ENCODE measurements at places on chromosomes 2 and 18.

DNA sequence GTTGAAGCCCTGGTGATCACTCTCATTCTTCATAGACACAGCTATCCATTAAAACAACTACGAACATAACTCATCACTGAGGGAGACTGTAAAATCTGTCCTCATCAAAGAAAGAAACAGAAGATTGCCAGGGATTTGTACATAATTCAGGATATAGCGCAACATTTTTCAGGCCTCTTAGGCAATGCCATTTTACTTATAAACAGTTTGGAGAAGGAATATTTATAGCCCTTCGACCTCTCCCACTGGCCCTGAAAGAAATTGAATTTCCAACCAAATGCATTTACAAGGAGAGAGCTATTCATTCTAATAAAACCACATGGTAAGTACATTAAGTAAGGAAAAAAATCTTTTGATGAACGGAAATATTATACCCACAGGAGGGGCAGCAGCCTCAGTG, 295.0 kb downstream of the RAD51AP2 start:
- DNase-seq, result no peak

- DNase-seq, result no peak
These were observed 78.6 kb upstream of the ACSL3 start for GRCh38 chr2:222782201-222782730.

GRCh38 chr2:46861916-46862315, 53.7 kb downstream of the MCFD2 start:
- no peak for DNase-seq

DNA sequence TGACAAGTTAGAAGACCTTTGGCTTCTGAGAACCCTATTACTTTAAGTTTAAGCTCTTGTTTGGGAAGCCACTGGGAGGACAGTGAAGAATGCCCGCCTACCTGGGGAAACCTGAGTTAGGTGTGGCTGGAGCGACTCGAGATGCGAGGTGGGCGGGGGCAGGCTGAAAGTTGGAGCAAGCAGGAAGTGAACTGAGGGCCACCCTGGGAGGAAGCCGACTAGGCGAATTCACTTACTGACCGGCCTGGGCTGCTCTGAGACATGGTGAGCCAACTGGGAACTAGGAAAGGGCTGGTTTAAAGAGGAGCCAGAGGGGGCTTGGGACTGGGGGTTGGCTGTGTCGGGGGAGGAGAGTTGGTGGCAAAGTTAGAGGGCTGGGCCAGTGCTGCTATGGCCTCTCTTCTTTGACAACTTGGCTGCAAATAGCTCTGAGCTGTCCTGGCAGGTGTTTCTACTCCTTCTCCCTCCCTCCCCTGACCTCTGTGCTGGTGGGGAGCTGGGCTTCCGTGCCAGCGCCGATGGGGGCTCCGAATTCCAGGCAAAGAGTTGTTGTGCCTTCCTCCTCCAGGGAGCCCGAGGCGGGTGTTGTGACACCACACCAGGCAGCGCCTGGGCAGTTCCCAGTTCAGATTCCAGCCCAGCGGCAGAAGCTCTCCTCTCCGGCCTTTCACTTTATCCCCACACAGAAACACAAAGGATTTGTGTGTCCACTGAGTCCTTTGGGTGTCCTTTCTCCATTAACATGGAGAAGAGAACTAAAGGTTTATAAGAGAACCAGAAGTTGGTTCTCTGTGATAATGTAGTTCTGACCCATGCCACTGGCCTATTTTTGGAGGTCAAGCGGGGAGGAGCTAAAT, at the start of gene VAMP8:
VAMP8 (plus strand) TSS at position 201 of the 857 bp plus-strand sequence; CDS start at position 262, 61 bp downstream.
- peak; percentile 74 for DNase-seq

- DNase-seq, result no peak
These were observed 99.3 kb downstream of the ROCK1 start for GRCh38 chr18:21012308-21012707.

DNA sequence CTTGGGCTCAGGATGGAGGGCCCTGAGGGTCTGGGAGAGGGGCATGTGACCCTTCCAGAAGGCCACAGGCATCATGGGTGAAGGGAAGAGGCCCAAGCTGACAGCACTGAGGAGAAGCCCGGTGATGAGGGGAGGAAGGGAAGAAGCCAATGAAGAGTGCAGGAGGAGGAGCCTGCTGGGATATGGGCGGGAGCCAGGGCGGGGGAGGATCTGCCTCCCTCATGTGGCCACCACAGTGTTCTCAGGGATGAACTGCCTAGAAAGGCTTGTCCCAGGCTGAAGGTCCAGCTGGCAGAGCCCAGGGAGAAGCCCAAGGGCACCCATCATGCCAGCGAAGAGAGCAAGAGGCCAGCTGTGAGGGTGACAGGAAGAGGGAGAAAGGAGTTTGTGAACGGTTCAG, 24.6 kb upstream of the PLB1 start:
- DNase-seq, result no peak

DNA sequence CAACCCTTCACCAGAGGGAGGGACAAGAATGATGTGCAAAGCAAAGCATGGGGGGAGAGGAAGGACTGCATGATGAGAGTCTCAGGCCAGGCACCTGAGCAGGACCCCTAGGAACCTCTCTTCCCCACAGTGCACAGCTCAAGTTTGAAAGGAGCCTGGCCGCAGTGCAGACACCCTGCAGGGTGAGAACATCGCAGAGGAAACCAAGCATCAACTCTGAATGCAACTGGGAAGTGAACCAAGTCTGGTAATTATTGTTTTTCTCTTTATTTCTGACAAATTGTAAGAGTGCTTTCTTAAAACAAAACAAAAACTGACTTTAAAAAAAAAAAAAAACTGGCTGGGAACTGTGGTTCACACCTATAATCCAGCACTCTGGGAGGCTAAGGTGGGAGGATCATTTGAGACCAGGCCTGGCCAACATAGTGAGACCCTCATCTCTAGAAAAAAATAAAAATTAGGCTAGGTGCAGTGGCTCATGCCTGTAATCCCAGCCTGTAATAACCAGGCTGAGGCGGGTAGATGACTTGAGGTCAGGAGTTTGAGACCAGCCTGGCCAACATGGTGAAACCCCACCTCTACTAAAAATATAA, 15.3 kb downstream of the NPC1 start:
- DNase-seq, result no peak

GRCh38 chr2:170739048-170739447, 23.9 kb downstream of the SP5 start:
- DNase-seq, result no peak

- DNase-seq, result peak; percentile 62
These were observed 171.2 kb downstream of the TMEM247 start for GRCh38 chr2:46650556-46651001.

DNA sequence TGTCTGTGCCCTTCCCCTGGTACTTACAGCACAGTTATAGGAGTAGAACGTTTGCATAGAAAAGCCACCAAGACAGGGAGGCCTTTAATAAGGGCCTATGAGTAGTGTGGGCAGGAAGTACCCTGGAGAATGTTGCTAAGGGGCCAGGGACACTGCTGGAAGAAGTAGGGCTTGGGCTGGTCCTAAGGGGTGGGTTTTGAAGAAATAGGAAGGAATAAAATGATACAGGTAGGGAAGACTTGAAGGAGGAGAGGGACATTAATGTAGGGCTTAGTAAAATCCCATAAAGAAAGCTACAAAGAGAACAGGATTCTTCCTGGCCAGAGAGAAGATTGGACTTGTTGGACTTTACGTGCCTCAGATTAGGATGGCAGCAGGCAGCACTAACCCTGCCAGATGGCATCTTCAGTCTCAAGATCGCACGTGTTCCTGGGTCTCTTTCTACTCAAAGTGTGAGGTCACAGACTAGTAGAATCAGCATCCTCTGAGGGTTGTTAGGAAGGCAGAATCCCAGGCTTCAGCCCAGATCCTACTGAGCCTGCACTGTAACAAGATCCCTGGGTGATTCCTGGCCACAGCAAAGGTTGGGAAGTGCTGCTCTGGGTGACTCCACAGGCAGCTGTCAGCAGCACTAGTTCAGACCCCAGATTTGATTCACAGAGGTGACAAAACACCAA, 39.2 kb downstream of the EPAS1 start:
- DNase-seq, result no peak

DNA sequence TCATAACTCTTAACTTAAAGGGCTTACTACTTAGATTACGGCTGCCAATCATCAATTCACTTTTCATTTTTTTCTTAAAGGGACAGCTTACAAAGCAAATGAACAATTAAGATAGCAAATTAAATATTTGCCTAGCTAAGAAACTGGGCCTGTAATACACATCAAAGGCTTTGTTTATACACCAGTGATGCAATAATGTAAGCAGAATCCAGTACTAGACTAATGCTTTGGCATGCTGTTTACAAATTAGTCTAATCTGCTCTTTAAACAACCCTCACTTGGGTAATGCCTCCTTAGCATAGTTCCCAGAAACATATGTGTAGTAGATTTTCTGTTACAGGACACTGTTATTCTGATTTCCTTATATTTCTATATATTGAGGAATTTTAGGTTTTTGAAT, 105.8 kb downstream of the ARHGAP28 start:
- DNase-seq, result no peak
